MG63 (cell line): ENCODE measurements at places on chromosomes 16 and 17. TPM values are rescaled to one million over a fixed set of nuclear protein-coding genes. Genes with fewer than 3 reads are reported as not detected.

GRCh38 chr16:10098991-10099390 is 83.2 kb downstream of the GRIN2A start:
- DNase-seq = no peak

- no peak for DNase-seq
Observed at GRCh38 chr17:61296058-61296457, 103.6 kb upstream of the TBX2 start.

GRCh38 chr17:13646969-13647542 is 45.3 kb upstream of the HS3ST3A1 start:
- DNase-seq = no peak

- DNase-seq = no peak
Observed at GRCh38 chr17:58813712-58814111, 58.1 kb downstream of the PPM1E start.

- no peak for DNase-seq
Observed at GRCh38 chr17:80513892-80514291, 30.7 kb upstream of the RPTOR start.

GRCh38 chr16:8673611-8674412 is 605 bp upstream of the ABAT start:
- no peak for DNase-seq

- peak; percentile 62 for DNase-seq
Observed at GRCh38 chr17:82236142-82236971, 7.5 kb downstream of the SLC16A3 start.

The PLK1 gene
- total RNA-seq = 38.0 and 39.7 TPM in 2 replicates

- no peak for DNase-seq
Observed at GRCh38 chr17:60315650-60316049, 76.3 kb downstream of the USP32 start.

DNA sequence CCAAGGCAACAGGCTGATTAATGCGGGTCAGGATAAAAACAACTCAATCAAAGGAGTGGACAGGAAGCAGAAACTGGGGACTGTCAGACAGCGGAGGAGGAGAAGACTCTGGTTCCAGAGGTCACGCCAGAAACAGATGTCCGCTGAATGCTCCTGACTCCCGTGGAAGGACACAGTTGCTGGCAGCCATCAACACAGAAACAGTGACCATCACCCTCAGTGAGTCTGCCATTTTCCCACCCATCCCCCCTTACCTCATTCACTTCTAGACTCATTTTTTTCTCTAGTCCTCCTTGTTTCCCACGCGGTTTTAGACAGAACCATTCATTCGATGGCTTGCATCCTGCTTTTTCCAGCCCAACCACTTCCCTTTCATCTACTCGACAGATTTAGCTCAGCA is 40.9 kb downstream of the DHRS7C start:
- DNase-seq = no peak

DNA sequence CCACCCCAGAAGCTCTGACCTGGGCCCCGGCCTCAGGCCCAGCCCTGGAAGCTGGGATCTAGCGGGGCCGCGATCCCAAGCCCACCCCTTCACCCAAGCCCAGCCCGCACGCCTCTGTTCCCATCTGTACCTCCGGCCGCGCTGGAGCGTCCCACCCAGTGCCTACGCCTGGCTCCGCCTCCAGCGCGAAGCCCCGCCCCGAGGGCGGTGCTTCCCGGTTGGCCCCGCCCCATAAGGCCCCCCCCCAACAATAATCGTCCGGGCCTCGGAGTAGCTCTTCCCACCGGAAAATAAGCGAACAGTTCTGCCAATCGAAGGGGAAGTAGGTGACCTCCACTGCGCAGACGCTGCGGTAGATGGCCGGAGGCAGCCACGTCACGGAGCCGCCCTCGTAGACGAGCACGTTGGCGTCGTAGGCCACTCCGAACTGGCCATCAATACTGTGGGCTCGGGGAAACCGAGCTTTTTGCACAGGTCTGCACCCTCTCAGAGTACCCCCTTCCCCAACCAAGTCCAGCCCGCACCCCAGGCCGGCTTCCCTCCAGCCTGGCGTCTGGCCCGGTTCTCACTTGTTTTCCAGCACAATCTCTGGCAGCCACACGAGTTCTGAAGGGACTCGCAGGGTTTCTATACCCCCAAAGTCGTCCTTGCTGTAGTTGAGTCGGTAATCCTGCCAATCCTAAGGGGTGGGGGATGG is 1.1 kb downstream of the CHRNE start:
- no peak for DNase-seq

DNA sequence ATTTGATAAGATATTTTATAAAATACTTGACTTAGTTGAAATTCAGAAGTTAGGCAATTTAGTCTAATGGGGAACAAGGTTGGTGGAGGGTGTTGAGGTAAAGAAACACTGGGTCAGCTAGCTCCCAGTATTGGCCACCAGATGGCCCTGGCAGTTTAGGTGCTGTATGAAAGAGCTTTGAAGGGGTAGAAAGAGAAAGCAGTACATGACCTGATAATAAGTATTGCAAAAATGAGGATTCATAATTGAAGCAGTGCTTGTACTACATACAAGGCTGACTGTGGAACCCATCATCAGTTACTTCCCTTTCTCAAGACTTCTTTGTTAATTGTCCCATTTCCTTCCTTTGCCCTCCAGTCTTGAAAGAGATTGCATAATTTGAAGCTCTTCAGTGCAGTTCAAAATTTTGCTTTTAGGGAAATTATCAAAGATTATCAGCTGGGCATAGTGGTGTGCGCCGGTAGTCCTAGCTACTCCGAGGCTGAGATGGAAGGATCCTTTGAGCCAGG is 29.4 kb downstream of the TANC2 start:
- DNase-seq = peak; percentile 35

DNA sequence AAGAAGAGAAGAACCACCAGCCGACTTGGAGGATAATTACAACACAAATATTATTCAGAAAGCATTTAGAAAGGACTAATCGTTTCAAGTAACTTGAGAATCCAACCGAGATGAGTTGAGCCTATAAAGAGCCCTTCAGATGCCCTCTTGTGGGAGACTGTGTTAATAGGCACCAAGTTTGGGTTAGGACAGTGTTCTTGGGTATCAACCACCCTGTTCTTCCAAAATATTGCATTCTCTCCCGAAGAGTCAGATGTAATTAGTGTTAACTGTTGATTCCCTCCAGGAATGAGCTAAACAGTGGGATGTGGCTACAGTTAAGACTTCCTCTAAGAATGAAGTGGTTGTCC is 87.8 kb upstream of the NOL11 start:
- DNase-seq = no peak

The KRT20 gene
- total RNA-seq = not detected in 2 replicates

- no peak for DNase-seq
Observed at GRCh38 chr17:48047113-48047740, 932 bp upstream of the NFE2L1 start.

DNA sequence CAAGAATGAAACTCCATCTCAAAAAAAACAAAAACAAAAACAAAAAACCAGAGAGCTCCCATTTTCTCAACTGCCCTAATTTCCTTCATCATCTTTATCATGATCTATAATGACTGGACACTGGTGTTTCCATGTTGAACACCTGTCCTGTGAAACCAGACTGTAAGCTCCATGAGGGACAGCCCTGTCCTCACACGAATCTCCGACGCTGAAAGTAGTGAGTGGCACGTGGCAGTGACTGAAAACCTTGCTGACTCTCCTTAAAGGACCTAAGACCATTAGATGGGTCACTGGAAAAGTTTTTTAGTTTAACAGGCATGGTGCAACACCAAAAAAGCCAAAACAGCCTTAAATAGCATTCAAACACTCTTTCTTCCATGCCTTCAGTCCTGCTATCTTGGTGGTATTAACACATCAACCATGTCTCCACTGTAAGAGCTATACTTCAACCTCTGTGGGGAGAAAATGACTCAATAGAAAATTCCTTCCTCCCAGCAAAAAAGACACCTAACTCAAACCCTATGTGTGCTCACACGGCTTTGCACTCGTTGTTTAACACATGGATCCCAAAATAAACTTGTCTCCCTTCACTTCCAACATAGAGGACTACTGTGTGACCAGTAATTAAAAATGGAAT is 8.3 kb downstream of the AXIN2 start:
- DNase-seq = no peak
